NCI-H1092 (cell line): ENCODE measurements at places on chromosomes 4 and X.

DNA sequence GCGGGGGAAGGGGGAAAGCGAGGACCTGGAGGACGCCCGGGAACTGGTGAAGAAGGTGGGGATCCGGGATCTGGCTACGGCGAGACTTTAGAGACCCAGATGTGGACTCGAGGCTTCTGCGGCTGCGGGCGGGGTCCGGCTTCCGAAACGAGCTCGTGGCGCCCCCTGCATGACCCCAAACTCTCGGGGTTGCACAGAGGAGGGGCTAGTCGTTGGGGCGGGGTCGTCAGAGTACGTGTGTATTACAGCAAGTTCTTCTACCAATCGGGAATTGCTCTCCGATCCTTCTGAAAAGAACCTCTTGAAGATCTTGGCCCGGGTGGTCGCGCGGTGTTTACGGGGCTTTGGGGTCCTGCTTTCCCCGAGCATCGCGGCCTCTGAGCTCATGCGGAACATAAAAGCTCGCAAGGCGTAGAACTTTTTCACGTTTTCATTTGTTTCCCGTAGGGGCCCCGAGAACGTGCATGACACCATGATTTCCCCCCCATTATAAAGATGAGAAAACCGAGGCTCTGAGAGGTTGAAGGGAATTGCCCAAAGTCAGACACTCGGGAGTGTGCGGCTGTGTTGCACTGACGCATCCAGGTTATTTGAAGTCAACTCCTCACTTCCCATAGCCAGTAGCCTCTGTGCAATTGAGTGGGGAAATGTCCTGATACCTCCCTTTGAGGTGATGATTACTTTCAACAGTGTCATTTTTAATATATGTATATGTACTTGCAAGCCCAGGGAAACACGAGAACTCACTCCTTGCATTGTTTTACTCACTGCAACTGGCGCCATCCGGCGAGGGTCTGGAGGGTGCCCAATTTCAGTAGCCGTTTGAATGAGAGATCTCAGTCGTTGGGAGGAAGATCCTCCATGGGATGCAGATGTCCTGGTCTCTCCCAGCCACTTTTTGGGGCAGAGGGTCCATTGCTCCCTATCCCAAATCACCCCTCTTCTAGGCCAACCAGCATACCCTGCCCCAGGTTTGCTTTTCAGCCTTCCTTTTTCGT, at the start of gene BEND4:
TSS of gene BEND4 (minus strand) at position 149 of the 998 bp plus-strand sequence. CDS start 512 bp downstream, outside the sequence.
- DNase-seq: no peak

GRCh38 chr4:77734928-77735327, 84.2 kb downstream of the CNOT6L start:
- DNase-seq: no peak

GRCh38 chrX:9884031-9884779, 83.0 kb upstream of the CLDN34 start:
- DNase-seq: peak; percentile 2

DNA sequence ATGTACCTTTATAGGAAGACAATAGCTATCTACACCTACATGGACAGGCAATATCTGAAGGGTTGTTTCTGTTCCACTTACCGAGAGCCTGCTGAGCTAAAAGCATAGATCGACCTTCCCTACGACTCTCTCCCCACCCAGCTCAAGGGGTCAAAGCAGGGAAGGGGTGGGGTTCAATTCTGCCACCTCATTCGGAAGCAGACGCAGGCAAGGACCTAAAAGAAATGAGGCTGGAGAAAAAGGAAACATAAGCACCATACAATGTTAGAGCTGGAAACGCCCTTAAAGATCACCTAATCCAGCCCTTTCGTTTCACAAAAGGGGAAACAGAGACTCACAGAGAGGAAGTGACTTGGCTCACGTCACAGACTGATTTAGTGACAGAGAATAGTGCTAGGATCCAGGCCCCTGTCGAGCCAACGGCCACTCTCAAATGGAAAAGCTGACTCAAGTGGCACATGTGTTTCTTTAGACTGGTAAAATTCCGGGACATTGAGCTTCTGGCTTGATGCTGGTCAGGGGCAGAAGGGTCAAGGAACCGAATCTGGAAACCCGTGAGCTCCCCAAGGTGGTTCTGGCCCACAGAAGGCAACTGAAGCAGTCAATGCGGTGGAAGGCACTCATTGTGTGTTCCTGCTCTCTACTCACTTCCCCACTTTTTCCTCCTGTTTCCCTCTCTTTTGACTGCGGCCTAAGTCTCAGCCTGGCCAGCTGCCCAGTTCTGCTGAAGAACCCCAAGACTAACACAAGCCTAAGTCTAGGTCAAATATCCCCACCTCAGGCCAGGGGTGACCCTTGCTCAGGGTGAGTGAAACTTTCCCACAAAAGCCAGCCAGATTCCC, 7.5 kb downstream of the SEPTIN6 start:
- no peak for DNase-seq

DNA sequence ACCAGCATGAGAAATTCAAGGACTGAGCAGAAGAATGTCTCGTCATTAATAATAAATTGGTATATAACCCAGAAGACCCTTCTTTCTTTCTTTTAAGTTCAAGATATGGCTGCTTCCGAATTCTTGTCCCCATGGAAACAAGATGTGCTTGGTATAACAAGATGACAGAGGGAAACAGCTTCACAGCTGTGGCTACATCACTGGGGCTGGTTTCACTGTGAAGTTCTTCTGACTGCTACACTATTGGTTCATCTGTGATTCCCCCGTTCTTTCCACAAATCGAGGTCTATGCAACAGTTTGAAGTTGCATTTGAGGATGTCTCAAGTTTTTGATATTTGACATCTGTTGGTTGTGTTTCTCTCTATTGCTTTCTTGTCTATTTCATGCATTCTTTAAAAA, 12.3 kb upstream of the DTHD1 start:
- no peak for DNase-seq

DNA sequence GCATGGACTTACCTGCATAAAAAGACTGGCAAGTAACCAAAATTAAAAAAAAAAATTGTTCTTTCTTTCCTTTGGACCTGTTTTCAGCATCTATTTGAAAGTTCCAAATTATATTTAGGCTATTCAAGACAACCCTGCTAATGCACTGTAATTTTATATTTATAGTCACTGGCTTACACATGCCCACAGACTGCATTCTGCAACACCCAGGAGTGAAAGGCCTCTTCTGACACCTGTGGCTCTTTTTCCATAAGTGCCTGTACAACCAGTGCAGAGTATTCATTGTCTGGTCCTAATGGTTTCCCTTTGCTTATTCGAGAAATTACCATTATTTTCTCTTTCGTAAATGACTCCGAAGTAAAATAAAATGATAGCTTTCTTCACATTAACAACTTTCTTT, 143.3 kb downstream of the RNF150 start:
- no peak for DNase-seq

DNA sequence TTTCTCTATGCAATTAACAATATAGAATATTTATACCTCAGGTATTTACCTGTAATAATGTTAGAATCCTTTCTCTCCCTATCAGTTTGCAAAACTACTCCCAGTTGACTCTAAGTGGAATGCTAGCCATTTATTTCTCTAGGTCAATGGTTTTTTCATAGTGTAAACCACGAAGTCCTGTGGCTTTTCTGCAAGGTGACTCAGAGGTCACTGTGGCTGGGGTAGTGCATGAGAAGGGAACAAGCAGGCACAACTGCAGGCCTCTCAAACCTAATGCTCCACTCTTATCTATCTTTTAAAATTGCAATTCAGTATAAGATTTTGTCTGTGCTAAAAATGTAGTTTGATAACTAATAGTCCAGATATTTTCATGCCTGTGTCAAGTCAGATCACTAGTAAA, 159.4 kb downstream of the ANTXR2 start:
- DNase-seq: no peak

DNA sequence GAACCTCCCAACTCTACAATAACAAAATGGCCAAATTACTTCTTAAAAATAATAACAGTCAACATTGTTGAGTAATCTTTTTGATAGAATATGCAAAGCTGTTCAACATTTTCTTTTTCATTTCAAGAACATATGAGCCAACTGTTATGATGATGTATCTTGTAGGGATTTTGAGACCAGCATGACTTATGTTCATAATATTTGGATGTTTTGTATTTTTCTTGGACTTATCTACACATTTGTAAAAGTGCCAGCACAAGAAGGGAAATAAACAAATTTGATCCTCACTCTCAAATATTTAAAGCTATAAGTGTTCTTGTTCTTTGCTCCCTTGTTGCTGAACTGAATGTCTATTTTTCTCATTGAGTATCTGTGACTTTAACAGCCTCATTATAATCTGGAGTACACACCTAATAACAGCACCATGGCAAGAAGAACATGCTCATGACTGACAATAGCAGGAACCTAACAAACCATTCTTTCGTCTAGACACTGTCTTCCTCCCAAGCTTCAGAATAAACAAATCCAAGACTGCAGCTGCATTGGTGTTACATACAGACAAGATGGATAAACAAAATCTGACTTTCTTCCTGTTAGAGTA, 1049.7 kb downstream of the FAT4 start:
- no peak for DNase-seq

- no peak for DNase-seq
Observed at GRCh38 chr4:157832596-157832995, 340.2 kb downstream of the GASK1B start.
